ENCODE measurements at places on chromosomes 12 and 14. TPM values are rescaled to one million over a fixed set of nuclear protein-coding genes. Genes with fewer than 3 reads are reported as not detected.

DNA sequence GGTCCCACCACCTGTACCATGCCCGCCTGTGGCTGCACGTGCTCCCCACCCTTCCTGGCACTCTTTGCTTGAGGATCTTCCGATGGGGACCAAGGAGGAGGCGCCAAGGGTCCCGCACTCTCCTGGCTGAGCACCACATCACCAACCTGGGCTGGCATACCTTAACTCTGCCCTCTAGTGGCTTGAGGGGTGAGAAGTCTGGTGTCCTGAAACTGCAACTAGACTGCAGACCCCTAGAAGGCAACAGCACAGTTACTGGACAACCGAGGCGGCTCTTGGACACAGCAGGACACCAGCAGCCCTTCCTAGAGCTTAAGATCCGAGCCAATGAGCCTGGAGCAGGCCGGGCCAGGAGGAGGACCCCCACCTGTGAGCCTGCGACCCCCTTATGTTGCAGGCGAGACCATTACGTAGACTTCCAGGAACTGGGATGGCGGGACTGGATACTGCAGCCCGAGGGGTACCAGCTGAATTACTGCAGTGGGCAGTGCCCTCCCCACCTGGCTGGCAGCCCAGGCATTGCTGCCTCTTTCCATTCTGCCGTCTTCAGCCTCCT, 1.1 kb downstream of the INHBE start:
- DNase-seq: no peak

- no peak for DNase-seq
Observed at GRCh38 chr12:15858353-15858752, 23.8 kb upstream of the STRAP start.

DNA sequence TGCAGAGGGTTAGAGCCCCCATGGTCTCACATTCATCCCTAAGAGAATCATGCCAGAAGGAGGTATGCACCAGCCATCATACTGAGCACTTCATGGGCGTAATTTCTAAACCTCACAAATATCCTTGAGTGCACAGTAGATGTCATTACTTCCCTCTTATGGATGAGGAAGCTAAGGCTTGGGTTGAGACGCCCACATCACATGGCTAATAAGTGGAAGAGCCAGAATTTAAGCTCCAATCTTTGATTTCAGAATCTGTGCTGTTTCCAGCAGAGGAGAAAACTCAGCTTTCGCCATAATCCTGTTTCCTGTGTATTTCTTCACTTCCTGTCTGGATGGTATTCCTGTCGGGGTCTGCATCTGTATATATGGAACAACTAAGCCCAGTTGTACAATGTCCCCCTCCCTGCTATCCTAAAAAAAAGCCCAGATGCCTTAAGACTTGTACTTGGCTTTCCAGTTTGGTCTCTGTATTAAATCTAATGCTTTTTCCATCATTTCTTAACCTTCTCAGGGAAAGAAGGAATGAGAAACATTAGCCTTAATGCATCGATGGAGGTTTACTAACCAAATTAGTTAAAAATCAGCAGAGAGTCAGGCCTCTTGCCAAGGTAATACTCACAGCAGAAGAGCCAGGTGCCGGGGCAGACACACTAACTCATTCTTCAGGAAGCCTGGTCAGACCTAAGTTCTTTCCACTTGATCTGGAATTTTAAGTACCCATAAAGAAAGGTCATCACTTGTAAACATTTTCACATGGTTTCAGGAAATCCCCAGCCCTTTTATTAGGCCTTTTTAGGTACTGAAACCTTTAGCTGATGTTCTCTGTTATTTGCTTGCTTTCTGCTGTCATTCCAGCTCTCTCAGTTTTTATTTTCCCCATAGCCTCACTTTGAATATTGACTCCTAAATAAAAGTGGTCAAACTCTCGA, 5.3 kb downstream of the ISCU start:
- DNase-seq: no peak

DNA sequence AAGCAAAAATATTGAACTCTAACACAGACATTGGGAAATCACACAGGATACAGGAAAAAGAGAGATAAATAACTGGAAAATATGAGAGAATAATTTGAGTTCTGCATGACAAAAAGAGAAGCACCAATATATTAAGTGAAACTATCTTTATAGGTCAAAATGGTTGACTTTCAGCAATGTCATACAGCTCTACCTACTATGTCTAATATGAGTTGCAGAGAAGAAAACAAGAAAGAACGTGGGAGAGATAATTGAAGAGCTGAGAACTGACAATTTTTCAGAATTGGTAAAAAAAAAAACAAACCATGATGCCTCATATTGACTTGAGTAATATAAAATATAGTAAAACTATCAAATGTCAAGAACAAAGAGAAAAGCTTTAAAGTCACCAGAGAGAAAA, 221.7 kb downstream of the BCL11B start:
- DNase-seq: no peak

DNA sequence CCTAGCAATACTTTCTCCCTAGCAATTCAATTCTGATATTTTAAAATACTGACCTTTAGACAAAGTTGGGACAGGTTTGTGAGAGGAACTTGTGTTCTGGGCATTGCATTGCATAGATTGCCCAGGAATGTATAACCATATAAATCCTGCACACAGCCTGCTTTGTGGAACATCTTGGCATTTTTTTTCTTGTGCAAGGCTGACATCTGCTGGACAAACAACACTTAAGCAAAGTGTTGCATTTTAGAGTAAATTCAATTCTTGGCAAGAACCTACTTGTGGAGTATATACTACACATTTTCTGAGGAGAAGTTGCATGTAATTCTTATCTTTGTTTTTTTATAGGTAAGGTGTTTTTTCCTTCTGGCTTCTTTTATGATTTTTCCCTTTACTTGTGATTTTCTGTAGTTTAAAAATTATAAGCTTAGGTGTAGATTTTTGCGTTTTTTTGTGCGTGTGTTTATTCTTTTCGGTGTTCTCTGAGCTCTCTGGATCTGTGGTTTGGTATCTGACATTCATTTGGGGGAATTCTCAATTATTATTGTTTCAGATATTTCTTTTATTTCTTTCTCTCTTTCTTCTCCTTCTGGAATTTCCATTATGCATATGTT, 26.4 kb downstream of the TESPA1 start:
- no peak for DNase-seq

DNA sequence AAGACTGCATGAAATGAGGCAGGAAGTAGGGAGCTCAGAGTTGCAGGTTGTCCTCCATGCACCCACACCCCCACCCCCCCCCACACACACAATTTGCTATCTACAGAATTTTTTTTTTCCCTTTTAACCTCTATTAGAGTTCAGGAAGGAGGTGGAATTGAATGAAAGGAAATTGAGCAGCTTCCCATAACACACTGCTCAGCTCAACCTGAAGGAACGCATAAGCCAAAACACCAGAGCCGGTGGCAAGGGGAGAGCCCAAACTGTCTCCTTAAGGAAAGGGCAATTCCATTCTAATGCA, 74.1 kb downstream of the NUAK1 start:
- no peak for DNase-seq

DNA sequence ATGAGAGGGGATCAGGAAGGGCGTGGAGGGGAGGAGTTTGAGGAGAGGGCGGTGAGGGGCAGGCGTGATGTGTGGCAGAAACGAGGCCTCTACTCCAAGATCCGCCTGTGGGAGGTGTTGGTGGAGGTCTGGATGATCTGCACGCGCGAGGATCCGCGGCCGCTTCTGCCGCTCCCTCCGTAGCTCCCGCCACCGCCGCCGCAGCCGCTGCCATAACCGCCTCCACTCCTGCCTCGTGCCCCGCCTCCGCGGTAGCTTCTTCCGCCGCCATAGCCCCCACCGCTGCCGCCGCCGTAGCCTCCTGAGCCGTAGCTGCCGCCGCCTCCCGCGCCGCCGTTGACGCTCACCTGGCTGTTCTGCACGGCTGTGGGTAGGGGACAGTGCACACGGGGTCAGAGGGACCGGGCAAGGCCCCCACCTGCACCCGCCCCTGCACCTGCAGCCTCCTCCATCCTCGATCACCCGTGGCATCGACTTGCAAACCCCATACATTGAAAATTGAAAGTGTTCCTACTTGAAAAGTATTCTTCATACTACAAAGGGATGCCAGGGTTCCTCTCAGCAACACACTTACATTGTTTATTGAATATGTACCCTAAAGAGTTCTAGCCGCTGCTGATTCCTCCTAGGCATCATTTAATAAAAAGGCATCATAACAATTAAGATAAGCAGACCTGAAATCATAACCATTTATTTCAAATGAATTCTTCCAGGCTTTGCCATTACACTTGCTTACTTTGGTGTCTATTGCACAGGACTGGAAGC, 11.1 kb upstream of the KRT1 start:
- no peak for DNase-seq

DNA sequence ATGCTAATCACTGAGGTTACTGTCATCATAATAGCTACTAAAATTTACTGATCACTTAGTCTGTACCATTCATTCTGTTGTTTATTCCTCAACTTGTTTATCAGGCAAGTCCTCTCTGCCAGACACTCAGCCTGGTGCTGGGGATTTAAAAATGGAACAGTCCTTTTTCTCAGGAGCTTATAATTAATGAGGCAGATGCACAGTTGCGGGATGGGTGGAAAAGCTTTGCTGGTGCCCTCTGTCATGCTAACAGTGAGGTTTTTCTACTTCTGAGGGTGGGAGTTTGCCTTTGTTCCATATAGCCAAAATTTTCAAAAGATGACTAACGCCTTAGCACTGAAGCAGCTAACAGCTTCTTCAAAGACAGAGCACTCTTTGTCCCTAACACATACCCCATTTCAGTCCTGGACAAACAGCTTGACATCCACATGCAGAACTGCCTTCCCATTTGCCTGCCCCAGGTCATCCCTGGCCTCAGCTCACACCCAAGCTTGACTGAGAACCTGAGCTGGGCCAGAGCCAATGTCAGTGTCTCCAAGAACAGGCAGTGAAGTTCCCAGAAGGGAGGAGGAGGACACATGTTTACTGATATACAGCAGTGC, 30.8 kb upstream of the HSPB8 start:
- DNase-seq: no peak

GRCh38 chr12:54287261-54288157, 7.0 kb downstream of the HNRNPA1 start:
- no peak for DNase-seq

DNA sequence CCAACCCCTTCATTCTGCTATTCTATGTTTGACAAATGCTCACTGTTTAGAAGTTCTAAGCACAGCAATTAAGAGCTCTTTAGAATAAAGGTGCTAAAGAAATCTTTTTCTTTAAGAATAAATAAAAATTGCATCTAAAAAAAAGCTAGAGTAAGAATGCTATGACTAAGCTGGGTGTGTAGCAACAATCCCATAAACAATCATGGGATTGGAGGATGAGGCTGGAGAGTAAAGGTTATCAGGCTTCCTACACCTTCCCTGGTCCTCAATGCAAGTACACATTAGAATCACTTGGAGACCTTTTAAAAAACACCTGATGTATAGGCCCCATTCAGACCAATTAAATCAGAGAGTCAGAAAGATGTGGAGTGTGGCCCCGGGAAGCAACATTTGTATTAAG, 88.3 kb downstream of the CIT start:
- no peak for DNase-seq

DNA sequence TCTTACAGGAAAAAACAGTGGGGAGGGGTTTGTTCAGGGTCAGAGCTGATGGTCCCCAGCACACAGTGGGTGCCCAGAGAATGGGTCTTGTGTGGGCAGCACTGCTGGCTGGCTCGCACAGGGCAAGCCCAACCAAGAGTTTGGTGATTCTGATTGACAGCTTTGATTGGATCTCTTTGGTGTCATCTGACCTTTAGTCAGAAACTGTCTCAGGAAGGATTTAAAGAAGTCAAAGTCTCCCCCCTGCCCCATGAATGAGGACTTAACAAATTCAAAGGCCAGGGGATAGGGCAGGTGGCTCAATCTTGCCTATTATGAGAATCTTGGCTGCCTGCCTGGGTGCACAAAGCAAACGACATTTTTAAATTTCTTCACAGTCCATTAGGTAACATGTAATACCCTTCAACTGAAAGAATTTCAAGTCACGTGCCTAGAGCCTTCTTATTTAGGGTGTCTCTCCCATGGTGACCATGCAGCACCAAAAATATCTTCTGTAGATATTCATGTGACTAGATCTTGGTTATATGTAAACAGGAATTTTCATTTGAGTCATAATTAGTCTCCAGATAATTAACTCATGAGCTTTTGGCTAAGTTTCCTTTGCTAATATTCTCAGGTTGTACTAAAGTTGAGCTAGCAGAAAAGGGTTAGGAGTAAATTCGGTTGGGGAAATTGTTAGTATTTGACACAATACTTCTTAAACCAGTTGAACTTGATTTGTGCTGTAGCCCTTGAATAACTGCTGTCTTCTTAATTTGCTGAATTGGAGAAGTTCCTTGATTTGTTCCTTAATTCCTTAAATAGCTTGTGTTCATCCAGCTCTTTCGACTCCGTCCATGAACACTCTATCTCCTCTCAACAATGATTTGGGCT, 54.5 kb upstream of the HECTD1 start:
- no peak for DNase-seq

- DNase-seq: no peak
Observed at GRCh38 chr12:9843407-9843806, 16.1 kb downstream of the KLRF1 start.

LPCAT3 gene
- 102 TPM for total RNA-seq

FAM222A gene
- 1.7 TPM for total RNA-seq

IRAK3 gene
- total RNA-seq: 11.1 TPM

ASCL1 gene
- not detected for total RNA-seq
